SW480 (cell line): ENCODE measurements at places on chromosomes 13 and 19.
A peak's percentile ranks its signal among the peaks of the same experiment; 100 is the strongest.

- DNase-seq, result no peak
Observed at GRCh38 chr13:57918913-57919312, 287.4 kb downstream of the PCDH17 start.

- no peak for DNase-seq
Observed at GRCh38 chr19:55249841-55250240, 9.0 kb downstream of the PPP6R1 start.

- no peak for DNase-seq
Observed at GRCh38 chr13:34358811-34359513, 541.0 kb downstream of the RFC3 start.

GRCh38 chr19:40360708-40361241 is 12.3 kb downstream of the PLD3 start:
- DNase-seq, result no peak

DNA sequence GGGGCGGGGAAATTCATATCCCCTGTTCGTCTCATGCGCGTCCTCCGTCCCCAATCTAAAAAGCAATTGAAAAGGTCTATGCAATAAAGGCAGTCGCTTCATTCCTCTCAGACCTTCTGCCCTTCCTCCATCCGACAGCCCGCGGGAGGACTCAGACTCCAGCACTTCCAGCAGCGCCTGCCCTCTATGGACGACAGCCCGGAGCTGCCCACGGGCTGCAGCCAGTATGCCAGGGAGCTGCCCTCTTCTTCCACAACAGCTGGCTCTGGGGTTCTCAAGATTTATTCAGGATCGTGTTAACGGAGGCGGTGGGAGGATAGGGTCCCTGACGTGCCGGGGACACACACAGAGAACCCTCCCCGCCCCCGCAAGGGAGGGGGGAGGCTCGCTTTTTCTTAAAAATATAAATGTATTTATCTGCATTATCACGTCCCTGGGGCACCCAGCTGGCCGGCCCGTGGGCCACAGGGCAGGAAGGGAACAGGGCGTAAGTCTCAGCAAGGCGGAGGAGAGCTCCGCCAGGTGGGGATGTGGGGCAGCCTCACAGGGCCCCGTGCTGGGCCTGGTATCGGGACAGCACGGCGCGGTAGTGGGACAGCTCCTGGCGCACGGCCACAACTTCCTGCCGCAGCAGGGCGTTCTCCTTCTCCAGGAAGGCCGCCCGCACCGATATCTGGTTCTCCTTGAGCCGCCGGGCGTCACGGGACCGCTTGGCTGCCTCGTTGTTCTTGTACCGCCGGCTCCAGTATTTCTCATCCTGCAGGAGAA is 6.7 kb downstream of the DBP start:
- peak; percentile 64 for DNase-seq

- DNase-seq, result no peak
Observed at GRCh38 chr19:10887616-10888367, 16.4 kb downstream of the CARM1 start.

DNA sequence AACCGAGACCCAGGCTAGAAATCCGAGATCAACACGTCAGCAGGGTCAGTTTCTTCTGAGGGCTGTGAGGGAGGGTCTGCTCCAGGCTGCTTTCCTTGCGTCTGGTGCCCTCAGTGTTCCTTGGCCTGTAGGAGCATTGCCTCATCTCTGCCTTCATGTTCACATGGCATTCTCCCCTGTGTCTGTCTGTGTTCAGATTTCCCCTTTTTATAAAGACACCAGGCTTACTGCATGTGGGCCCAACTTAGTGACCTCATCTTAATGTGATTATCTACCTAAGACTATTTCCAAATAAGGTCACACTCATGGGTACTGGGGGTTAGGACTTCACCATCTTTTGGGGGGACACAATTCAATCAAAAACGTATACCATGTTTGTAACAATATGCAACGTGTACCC is 57.2 kb upstream of the C1QTNF9 start:
- no peak for DNase-seq

DNA sequence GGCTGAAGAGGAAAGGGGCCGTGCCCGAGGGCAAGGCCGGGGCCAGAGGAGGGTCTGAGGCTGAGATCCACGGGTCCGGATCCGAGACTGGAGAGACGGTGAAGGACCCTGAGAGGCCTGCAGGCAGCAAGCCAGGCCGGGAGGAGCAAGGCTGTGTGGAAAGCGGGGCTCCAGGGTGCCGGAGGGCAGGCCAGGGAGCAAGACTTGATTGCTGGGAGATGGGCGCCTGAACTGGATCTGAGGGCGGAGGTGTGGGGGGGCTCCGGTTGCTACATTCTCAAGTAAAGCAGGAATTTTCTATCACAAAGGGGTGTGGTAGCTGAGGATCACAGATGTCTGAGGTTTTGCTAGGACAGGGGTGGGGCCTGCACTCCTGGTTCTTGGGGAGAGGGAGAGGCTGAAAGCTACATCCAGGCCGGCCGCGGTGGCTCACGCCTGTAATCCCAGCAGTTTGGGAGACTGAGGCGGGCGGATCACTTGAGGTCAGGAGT is 3.8 kb downstream of the MAMSTR start:
- no peak for DNase-seq

DNA sequence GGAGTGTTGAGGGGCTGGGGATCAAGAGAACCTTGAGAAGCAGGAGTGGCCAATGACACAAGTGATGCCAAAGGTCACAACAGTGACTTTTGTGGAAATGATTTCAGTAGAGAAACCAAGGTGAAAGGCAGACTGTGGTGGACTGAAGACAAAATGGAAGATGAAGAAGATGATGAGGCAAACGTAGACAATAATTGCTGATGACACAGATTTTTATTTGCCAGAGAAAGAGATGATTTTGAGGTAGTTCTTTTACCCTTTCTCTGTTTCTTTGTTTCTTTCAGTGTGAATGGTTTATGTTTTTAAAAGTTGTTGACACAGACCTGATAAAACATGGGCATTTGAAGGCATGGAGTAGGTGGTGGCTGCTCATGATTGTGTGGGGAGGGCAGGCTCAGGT is 121.0 kb upstream of the ARGLU1 start:
- DNase-seq, result no peak

- no peak for DNase-seq
Observed at GRCh38 chr13:48748681-48749080, 95.0 kb downstream of the CYSLTR2 start.

- DNase-seq, result peak; percentile 39
Observed at GRCh38 chr19:14686411-14686810, 3.4 kb upstream of the ZNF333 start.

- peak; percentile 5 for DNase-seq
Observed at GRCh38 chr13:76852986-76853385, 33.2 kb downstream of the KCTD12 start.
